ENCODE measurements at places on chromosomes 6 and 20.

DNA sequence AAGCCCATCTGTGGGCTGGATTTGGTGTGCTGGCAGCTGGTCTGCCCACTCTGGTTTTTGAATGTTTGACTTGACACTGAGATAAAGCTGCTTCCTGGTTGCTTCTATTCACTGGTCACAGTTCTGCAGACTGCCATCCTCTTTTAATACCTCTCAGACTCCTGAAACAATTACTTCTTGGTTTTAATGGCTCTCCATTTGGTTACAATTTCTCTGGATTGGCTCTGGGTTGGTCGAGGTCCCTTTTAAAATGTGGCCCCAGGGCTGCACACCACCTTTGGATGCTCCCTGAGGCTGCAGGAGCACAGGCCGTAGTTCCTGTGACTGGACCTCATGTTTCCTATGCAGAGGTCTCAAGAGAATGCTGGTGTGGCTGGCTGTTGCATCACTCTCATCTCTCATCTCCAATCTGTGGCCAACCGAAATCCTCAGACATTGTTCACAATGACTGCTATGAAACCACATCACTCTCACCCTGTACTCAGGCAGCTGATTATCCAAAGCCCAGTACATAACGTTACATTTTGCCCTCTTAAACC is 98.5 kb downstream of the INSM1 start:
- DNase-seq = no peak

- DNase-seq = no peak
Measured at GRCh38 chr6:144063246-144063743, 32.1 kb downstream of the SF3B5 start.

DNA sequence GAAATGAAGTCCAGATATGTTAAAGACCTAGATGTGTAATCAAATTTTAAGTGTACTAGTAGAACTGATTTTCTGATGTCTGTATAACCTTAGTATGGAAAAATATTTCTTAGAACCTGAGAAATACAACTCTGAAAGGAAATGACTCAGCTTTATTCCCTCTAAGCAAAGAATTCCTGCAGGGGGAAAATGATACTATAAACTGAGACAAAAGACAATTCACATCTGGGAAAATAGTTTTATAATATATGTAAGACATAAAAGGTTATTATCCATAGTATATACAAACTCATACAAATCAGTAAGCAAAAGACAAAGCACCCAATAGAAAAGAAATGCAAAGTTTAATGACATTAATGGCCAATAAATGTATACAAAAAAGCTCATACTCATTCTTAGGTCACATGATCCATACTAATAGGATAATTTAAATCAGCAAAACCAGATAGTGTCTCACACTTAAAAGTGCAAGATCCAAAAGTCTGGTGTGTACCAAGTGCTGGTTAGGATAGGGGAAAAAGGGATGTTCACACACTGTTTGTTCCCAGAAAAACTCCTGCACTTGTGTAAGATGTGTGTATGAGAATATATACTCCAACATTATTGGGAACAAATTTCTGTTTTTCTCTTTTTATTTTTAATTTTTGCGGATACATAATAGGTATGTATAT is 22.6 kb downstream of the RNF217 start:
- no peak for DNase-seq

GRCh38 chr20:4546786-4547185 is 174.9 kb upstream of the PRND start:
- no peak for DNase-seq

DNA sequence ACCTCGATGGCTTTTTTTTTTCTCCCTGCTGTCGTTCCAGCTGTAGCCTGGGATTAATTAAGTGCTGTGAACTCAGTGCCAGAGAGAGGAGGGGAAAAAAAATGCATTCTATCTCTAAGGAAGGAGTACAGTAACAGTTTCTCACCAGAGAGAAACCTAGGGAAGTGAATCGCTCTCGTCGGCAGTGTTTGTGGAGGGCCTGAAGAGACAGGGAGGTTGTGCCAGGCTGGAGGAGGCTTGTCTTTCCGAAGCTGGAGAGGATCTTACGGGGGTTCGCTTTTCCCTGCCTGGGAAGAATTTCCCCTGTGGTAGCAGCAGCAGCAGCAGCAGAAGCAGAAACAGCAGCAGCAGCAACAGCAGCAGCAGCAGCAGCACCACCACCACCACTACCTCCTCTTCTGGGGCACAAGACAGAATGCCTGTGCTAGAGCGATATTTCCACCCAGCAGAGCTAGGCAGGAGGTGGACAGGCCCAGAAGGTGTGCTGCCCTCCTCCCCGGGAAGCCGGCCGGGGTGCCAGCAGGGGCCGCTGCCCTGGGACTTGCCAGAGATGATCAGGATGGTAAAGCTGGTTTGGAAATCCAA is 186.5 kb downstream of the PDE7B start:
- no peak for DNase-seq

DNA sequence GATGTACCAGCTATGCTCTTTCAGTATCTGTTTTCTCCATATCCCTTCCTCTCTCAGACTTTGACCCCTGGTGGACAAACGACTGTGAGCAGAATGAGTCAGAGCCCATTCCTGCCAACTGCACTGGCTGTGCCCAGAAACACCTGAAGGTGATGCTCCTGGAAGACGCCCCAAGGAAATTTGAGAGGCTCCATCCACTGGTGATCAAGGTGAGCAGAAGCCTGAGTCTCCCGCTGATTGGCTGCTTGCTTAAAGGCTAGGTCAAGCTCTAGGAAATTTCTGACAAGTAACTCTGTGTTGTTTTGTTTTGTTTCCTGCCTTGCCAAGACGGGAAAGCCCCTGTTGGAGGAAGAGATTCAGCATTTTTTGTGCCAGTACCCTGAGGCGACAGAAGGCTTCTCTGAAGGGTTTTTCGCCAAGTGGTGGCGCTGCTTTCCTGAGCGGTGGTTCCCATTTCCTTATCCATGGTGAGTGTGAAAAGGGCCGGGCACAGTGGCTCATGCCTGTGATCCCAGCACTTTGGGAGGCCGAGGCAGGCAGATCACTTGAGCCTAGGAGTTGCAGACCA is 28.6 kb downstream of the C6orf89 start:
- DNase-seq = no peak

GRCh38 chr6:14614631-14615030 is 497.1 kb downstream of the CD83 start:
- no peak for DNase-seq

DNA sequence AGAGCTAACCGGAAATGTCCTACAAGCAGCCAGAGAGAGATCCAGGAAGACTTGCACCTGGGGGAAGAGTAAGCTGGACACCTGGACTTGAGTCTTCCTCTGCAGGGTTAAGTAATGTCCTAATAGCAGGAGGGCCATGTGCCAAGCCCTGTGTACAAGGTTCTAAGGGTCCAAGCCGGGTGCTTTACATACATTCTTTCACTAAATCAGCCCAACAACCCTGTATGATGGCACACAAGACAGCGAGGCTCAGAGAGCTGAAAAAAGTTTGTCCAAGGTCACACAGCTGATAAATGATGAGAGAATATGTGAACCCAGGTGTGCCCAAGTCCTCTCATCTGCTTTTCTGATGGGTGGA is 215.1 kb upstream of the CDYL start:
- DNase-seq = no peak

DNA sequence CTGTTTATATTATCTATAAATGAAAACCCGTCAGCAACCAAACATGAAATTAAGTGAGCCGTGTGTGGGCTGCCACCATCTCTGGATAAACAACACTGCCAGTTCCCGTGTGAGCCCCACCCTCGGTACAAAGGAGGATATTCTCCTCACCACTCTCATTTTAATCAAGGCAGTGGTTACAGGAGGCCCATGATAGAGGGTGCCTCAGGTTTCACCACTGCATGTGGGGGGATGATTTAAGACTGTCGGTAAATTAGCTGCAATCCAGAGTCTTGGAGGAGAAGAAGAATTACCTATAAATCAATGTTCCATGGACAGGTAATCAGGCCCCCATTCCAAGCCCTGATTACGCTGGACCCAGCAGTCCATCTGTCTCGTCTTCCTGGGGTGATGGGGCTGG is 361.6 kb upstream of the SULF2 start:
- DNase-seq = no peak

GRCh38 chr6:12501990-12502389 is 211.8 kb downstream of the EDN1 start:
- DNase-seq = no peak
